ENCODE measurements at places on chromosomes 3 and 15. TPM values are rescaled to one million over a fixed set of nuclear protein-coding genes. Genes with fewer than 3 reads are reported as not detected.

DNA sequence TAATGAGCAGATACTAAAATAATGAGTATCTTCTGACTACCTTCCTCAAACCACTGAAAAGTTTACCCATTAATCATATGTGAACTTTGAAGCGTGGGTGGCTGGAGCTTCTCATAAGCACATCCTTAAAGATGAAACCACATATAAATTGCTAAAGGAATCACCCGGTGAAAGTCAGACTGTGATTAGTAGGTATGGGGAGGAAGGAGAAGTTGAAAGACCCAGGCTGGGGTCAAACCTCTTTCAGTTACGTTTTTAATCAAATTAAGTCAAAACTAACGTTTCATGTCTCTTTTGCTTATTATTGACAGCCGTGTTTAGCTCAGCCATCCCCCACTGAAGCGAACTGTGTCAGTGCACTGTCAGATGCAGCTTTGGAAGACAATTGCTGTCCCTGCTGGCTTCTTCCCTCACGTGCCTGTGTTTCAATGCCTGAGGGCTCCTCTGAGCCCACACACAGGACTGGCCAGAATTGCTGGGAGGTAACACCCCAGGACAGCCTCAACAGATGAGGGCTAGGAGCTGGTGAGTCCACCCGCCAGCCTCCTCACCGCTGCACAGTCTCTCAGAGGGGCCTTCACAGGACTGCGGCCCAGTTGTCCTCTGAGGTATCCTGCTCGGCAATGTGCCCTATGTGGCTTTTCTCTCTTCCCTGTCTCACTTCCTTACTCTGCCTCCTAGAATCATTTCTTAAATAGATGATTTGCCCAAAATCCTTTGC is 29.3 kb upstream of the SH3BP5 start:
- no peak for DNase-seq

GRCh38 chr3:107325446-107325845 is 51.8 kb upstream of the CCDC54 start:
- no peak for DNase-seq

MFSD1 gene
- total RNA-seq, result 34.3 TPM

GRCh38 chr15:81947548-81947947 is 98.3 kb downstream of the MEX3B start:
- DNase-seq, result no peak

GRCh38 chr3:53147903-53148400 is 13.1 kb upstream of the PRKCD start:
- no peak for DNase-seq

ZPLD1 gene
- not detected for total RNA-seq

ROPN1B gene
- total RNA-seq, result 3.7 TPM

GRCh38 chr3:4739289-4740236 is 239.7 kb upstream of the BHLHE40 start:
- DNase-seq, result no peak

DNA sequence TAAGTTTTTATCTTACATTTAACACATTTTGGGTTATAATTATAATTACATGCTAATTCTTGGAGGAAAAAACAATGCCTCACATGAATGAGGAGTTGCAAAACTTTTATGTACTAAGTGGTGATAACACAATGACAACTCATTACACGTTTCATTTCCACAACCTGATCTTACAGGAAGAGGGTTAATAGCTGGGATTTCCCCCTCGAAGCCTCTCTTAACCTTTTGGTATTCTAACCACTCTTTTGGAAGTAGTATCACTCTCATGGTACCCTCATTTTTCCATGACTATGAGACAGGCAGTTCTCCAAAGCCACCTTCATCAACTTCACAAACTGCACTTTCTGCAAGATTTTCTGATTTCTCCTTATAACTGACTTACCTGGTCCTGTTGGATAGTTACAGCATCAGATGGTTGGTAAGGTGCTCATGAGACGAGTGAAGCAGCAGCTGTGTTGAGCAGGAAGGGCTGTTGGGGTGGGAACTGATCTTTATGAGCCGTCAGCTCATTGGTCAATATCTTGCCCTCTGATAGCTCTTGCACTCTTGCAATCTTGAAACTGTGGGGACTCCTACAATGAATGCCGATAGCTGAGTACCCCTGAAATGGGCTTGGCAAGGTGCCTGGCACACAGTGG is 41.6 kb downstream of the ACAN start:
- DNase-seq, result no peak

GRCh38 chr3:129181819-129182218 is 1.9 kb downstream of the CNBP start:
- DNase-seq, result no peak

- no peak for DNase-seq
These were observed 57.6 kb downstream of the FNDC3B start for GRCh38 chr3:172096881-172097420.

CCRL2 gene
- 1.4 TPM for total RNA-seq

- no peak for DNase-seq
These were observed 301.1 kb upstream of the ARPP21 start for GRCh38 chr3:35338186-35338585.

DNA sequence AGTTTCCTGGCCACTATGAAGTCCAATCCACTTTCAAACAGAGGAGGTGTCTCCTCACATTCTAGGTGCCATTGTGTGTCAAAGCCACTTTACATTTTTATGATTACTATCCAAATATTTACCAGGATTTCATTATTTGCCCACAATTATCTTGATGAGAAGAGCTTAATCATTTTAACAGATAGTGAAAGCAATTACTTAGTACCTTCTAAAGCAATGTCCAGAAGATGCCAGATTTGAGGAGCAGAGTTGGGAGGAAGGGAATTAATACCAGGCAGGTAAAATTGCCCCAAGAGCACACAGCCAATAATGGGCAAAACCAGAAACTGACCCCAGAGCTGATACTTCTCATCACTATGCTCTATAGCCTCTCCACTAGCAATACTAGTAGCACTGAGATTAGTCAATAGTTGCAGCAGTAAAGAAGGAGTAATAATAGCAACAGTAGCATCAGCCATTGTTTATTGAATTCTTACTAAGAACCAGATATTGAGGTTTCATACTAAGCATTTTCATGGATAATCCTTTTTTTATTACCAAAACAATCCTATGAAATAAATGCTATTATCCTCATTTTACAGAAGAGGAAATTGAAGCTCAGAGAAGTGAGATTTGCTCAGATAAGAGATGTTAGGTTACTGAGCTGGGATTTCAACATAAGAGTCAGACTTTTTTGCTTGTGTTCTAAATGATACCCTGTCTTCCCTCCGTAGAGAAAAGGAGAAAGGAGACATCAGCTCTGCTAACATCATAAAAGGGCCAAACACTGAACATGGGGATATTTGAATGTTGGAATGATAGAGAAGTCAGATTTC is 509.3 kb upstream of the CFAP20DC start:
- no peak for DNase-seq

GRCh38 chr15:88126695-88127431 is 129.7 kb downstream of the NTRK3 start:
- DNase-seq, result no peak

AQP9 gene
- 1.9 TPM for total RNA-seq

SLC12A1 gene
- total RNA-seq, result not detected

GPR62 gene
- 0.15 TPM for total RNA-seq

DNA sequence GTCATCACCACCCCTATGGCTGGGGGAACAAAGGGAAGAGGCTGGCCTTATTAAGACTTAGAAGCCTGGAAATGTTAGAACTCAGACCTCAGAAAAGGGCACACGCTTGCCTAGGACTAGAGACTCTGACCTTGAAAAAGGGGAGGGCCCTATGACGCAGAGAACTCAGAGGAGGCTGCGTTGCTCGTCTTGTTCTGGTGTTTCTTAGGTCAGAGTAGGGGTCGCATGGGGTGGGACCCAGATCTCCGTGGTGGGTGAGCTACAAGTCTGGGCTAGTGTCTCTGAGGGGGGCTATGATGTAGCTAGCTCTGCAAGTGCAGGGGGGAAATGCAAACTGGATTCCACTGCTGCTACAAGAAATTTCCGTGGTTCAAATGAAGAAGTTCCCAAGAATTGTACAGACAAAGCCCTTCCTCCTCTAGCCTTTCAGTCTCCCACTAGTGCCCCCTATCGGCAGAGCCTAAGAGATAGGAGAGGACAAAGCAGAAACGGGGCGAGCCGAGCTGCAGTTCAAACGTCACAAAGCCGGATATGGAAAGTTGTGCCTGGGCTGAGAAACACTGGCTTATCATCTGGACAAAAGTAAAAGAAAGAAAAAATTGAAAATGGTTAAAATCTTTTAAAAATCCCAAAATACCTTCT is 392.9 kb upstream of the ROBO2 start:
- no peak for DNase-seq

RASL12 gene
- 18.9 TPM for total RNA-seq

- DNase-seq, result no peak
These were observed 36.3 kb upstream of the UTS2B start for GRCh38 chr3:191366675-191367074.

GRCh38 chr3:120440001-120440703 is 10.6 kb downstream of the FSTL1 start:
- DNase-seq, result no peak

- DNase-seq, result no peak
These were observed 34.7 kb upstream of the LACTB start for GRCh38 chr15:63086947-63087346.

- no peak for DNase-seq
These were observed 73.8 kb downstream of the FHIT start for GRCh38 chr3:61177450-61177849.

- DNase-seq, result no peak
These were observed 405.1 kb downstream of the LPP start for GRCh38 chr3:188559072-188559429.

GRCh38 chr15:91973481-91973880 is 120.0 kb downstream of the SLCO3A1 start:
- no peak for DNase-seq

P2RY14 gene
- 4.4 TPM for total RNA-seq

- no peak for DNase-seq
These were observed 60.6 kb downstream of the SLC12A8 start for GRCh38 chr3:125151916-125152315.

CCR1 gene
- 2.4 TPM for total RNA-seq

DNA sequence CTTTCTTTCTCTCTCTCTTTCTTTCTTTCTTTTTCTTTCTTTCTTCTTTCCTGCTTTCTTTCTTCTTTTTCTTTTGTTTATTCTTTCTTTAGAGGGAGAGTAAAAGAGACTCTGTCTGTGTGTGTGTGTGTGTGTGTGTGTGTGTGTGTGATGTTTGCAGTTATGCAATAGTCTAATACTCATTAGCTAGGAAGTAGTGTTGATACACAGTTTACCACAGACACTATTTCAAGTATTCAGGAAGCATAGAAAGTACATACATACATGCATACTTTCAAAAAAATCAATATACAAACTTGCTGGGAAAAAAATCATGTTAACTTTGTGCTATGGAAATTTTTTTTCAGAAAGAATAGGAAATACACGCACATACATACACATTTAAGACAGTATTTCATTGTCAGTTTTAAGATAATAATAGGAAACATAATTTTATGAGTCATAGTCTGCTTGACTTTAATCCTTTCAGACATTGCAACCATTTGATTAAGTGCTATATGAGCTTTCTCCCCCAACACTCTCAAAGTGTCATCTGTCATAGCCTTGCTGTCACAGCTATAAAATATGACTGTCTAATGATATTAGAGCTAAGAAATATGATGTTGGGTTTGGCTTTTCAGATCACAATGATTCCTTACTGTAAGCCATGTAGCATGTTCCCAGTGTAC is 74.9 kb upstream of the EPHA3 start:
- DNase-seq, result no peak

GPR149 gene
- total RNA-seq, result not detected

- peak; percentile 60 for DNase-seq
These were observed 162.0 kb downstream of the KLF13 start for GRCh38 chr15:31488437-31489204.

DNA sequence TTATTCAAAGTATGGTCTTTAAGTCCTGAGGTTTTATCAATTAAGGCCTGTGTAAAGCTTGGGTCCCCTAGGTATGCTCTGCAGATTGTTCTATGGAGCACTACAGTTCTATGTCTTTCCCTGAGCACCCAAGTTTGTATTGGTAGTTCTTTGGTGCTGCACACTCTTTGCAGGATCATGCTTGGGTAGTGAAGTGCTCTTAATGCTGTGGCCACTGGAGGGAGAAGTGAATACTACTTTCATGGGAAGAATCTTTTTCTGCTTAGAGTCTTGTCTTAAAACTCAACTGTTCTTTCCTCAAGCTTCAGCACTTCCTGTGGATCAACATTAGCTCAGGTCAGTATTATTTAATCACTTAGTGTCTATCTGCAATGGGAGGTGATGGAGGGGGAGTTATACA is 93.6 kb upstream of the CFAP20DC start:
- DNase-seq, result no peak
